ENCODE measurements at places on chromosomes 12 and 14.
A peak's percentile ranks its signal among the peaks of the same experiment; 100 is the strongest.

DNA sequence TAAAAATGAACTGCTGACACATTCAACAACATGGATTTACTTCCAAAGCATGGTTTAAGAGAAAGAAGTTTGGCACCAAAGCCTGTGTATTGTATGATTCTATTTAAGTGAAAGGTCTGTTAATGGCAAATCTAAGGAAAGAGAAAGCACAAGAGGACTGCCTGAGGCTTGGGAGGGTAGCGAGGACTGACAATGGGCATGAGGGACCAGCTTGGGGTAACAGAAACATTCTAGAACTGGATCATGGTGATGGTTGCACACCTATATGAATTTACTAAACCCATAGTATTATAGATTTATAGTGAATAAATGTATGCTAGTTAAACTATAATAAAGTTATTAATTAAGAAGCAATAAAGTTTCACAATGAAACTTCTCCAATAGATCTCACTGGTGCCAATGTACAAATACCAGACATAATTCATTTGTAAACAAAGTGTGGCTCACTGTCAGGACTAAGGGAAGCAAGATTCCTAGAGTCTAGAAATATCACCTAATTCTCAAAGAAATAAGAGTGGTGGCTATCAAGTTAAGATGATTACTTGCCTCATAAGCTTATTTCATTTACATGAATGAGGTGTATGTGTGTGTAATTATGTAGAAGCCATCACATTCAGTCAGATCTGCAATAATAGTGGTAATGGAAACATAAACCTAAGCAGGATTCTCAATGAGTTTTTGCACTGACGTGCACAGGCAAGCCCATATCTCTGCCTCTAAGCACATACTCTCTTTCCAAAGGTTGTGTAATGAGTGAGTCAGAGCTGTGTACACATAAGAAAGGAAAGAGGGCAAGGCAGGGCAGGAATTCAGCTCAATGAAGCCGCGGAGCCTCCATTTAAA, 353.4 kb downstream of the KCNH5 start:
- DNase-seq = no peak

DNA sequence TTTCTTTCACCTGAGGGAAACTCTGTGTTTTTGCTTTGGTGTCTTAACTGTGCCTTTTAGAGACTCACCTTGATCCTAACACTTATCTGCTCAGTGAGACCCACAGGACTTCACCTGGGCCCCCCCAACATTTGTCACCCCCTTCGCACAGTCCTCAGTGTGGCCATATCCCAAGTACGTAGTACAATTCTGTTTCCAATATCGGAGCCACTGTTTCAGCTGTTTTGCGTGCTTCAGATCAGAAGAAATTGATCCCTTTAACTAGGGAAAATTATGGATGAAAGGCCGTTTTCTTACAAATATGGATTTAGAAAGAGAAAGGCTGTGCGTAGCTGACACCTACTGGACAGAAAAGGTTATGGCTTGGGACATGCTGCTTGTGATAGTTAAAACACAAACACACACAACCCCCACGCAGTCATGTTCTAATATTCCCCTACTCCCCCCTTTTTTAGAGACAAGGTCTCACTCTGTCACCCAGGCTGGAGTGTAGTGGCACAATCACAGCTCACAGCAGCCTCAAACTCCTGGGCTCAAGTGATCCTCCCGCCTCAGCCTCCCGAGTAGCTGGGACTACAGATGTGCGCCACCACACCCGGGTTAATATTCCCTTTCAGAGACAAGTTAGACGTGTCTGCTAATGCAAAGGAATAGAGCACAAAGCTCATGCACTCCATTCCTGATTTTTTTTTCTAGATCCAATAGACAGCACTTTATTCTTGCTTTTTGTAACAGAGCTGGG, 3.6 kb upstream of the SLC7A8 start:
- DNase-seq = no peak

GRCh38 chr12:32010631-32011336, 51.6 kb downstream of the RESF1 start:
- no peak for DNase-seq

GRCh38 chr12:45362291-45362690, 146.4 kb downstream of the ANO6 start:
- DNase-seq = no peak

GRCh38 chr14:33056213-33056612, 117.5 kb downstream of the NPAS3 start:
- DNase-seq = no peak

GRCh38 chr14:75861161-75861621, 120.6 kb downstream of the TGFB3 start:
- DNase-seq = no peak

DNA sequence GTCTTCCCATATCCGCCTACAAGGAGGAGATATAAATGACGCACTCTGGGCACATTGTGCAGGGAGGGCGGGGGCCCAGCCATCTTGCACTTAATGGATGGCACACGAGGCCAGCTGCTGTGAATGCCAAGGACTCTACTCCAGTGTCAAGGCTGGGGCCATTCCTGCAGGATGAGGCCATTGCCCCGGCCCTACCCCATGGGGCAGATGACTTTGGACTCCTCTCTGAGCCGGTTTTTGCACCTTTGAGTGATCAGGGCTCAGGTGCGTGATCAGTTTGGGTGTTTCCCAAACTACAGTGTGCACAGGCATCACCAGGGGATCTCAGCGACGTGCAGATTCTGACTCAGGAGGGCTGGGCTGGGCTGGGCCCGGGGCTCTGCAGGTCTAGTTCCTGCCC, 16.1 kb downstream of the MMAB start:
- no peak for DNase-seq

DNA sequence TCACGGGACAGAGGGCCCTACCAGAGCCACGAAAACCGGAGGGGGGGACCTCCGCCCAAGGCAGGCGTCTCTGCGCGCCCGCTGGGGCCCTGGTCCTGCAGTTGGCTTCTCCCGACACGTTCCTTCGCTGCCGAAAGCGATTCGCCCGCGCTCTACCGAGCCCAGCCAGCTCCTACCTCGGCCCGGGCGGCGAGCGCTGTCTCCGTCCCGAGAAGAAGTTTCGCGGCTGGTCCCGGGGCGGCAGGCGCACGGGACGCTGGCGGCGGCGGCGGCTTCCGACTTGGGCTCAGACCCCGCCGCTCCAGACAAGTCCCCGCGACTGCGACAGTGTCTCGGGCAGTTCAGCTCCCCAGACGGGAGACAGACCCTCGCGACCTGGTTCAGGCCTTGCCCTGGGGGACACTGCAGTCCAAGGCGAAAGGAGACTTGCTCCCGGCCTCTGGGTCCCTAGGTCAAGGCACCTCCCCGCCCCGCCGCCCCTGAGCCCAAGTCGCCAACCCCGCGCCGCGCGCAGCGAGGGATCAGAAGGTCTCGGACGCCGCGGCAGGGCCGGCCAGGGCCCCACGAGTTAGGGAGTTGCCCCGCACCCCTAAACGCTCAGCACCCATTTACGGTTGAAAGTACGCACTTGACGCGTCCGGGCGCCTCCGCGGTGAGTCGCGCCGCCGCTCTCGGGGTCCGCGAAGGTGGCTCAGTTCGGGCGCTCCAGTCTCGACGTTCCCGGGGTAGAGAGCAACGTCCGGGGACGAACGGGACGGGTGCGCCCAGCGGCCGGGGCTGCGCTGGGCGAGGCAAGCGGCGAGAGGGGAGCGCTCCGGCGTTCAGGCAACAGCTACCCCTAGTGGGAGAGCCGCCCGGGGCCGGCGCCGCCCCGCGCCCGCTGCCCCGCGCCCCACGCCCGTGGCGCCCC, 1.4 kb upstream of the DIO3 start:
- DNase-seq = no peak

DNA sequence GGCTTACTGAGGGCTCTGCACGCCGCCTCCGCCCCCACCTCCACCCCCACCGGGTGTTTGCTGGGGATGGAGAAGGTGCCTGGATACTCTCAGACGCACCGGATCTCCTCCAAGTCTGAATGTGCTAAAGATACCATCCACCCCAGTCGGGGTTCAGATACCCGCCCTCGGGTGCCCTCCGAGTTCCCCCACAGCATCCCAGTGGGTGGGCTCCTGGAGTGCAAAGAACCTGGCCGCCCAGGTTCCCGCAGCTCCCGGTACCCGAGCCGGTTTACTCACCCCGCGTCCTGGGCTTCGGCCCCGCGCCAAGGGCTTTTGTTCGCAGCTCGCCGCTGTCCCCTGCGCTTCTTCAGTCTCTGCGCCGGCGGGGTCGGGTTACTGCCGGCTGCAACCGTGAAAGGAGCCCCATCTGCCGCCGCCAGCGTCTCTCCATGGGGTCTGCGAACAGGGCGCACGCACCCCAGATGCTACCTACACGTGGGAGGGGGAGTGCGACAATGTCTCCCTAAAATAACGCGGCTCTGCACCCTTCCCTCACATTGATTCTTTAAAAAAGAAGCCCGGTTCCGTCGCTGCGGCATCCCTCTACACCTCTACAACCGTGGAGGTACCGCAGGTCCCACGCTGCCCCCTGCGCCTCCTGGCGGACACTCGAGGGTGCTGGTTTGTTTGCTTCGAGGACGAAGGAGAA, at the start of gene CCDC177:
Gene CCDC177, minus strand, starts transcription at position 609 of the 691 bp plus-strand sequence. CDS start 1,249 bp downstream, outside the sequence.
- DNase-seq = peak; percentile 18

- DNase-seq = no peak
These were observed 88.3 kb upstream of the E2F7 start for GRCh38 chr12:77153706-77154105.

DNA sequence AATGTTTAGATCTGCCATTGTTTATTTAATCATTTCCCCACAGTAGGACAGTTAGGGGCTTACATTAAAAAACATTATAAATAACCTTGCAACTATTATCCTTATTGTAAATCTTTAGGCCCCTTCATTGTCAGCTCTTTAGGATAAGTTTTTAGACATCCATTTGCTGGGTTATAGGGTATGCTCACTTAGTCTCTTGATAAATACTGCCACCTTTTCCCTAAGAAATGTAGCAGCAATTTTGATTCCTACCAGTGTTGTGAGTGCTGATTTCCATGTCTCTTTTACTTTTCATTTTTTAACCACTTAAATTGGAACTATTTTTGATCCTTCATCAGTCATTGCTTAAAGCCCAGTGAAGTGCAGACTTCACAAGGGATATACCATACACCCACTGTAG, 94.4 kb downstream of the AVPR1A start:
- DNase-seq = no peak

DNA sequence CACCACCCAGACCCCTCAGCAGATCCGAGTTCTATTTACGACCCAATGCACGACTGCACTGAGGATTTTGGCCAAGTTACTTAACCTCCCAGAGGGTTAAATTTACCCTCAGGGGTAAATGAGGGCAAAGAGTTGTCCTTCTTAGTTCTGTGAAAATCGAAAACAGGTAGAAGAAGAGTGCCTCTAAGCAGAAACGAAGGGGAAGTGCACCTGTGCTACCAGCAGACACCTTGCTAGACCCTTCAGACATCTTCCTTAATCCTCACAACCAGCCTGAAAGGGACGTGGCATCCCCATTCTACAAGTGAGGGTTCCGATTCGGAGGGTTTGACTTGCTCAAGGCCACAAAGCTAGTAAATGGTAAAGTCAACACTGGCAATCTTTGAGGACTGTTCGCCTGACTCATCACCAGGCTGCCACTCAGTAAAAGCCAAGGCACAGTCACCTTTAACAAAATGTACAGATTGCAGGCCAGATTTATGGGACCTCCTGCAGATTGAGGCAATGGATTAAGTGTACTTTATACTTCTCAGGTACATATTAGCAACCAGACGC, 1.6 kb downstream of the GSG1 start:
- DNase-seq = no peak

GRCh38 chr12:110578694-110579534, 4.2 kb downstream of the PPTC7 start:
- no peak for DNase-seq

DNA sequence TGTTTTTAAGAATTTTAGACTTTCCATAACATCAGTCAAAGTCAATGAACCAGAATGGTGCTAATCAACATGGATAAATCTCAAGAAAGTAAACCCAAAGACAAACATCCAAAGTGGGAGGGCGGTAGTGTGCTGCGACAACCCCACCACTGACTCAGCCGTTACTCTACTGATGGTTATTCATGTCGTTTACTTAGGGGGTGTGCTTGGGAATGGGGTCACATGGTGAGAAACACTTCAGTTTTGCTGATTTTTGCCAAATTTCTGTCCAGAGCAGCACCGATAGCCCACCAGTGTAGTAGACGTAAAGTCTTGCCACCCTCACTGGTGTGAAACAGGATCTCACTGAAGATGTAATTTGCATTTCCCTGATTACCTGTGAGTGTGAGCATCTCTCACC, 99.9 kb downstream of the ADGRD1 start:
- DNase-seq = no peak

GRCh38 chr12:100995201-100995600, 200.6 kb downstream of the ANO4 start:
- DNase-seq = no peak

- DNase-seq = no peak
These were observed 45.0 kb downstream of the SH2B3 start for GRCh38 chr12:111450676-111451075.

- DNase-seq = no peak
These were observed 103.6 kb downstream of the NTF3 start for GRCh38 chr12:5535541-5535940.

GRCh38 chr14:63431466-63431865, 111.7 kb downstream of the PPP2R5E start:
- no peak for DNase-seq

GRCh38 chr12:89723276-89723675, 14.6 kb upstream of the ATP2B1 start:
- no peak for DNase-seq

DNA sequence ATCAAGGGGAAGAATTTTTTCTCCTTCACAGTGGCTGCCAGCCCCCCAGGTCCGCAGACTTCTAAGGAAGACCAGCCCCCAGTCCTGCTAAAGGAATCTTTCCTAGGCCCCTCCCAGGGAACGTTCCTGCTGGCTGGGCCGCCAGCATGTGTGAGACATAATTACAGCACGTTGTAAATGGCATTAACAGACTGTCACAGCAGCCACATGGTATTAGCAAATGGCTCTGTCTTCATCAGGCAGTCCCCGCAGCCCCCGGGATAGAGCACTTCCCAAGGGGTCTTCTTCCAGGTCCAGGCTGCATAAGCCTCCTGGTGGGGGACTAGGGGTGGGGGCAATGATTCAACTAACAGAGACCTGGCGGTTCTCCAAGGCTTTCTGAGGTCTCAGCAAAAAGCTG, 34.9 kb upstream of the FAM222A start:
- DNase-seq = no peak

DNA sequence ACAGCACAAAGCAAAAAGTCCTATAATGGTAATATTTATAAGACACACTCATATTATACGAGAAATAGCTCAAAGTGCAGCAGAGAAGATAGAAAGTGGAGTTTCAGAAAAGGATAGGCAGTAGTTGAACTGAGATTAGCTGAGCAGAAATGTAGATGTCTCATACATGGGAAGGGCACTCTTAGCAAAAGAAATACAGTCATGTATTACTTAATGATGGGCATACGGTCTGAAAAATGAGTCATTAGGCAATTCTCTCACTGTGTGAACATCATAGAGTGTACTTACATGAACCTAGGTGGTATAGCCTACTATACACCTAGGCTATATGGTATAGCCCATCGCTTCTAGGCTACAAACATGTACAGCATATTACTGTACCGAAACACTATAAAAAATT, 671.3 kb downstream of the RPS29 start:
- no peak for DNase-seq

DNA sequence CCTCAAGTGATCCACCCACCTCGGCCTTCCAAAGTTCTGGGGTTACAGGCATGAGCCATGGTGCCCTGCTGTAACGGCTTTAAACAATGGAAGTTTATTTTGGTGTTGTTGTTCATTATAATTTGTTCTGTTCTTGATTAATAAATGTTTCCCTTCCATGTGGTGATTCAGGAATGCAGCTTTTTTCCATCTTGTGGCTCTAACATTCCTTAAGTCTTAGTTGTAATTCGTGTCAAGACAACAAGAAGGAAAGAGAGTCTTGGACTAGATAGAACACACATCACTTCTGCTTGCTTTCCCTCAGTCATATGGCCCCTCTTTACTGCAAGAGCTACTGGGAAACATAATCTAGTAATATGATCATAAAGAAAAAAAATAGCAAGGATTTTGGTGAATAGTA, 211.6 kb downstream of the SLC6A15 start:
- no peak for DNase-seq

Measured in hypothalamus (tissue), 51 donors.